ENCODE measurements at places on chromosomes 16 and 17.

- no peak for DNase-seq
These were observed 913 bp upstream of the PRR14 start for GRCh38 chr16:30649725-30650368.

DNA sequence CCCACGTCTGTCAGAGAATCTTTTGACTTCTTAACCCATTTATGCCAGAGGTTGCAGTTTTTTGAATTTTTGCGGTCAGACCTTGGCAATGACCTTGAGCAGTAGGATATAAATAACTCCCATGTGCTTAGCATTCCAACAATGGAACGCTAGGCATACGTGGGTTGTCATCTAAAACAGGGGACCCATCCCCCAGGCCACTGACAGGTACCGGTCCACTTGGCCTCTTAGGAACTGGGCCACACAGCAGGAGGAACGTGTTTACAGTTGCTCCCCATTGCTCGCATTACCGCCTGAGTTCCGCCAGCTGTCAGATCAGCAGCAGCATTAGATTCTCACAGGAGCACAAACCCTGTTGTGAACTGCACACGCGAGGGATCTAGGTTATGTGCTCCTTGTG, 76.8 kb upstream of the LGALS9 start:
- DNase-seq: no peak

DNA sequence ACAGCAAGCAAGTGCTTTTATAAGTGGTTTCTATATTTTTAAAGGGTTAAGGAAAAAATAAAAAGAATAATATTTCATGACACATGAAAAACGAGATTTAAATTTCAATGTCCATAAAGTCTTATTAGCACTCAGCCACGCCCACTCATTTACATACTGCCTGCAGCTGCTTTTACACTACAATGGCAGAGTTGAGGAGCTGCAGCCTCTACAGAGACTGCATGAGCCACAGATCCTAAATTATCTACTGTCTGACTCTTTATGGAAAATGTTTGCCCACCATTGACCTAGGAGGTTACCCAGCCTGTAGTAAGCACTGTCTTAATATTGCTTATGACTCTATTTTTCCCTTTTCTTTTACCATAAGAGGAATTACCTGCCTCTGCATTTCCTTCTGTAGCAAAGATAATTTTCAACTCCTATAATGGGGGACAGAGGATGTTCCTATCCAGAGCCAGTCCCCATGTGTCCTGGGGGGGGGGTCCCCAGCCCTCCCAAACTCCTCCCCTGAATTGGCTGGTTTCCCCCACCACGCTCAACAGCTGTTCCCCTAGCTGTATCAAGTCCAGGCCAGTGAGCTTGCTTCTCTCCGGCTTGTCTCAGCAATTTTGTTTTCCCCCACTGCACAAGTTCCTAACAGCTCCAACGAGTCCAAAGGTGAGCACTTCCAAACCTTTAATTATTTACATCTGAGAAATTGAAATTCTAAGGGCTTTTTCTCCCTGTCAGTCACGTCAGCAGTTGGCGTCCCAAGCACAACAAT, 139.4 kb upstream of the ERCC4 start:
- no peak for DNase-seq

GRCh38 chr17:61757168-61757567, 106.2 kb downstream of the BRIP1 start:
- DNase-seq: no peak

GRCh38 chr16:30927789-30928378, 4.5 kb downstream of the FBXL19 start:
- peak; percentile 36 for DNase-seq

GRCh38 chr17:40517286-40517662, 15.9 kb upstream of the TNS4 start:
- no peak for DNase-seq

GRCh38 chr16:87243478-87243877, 73.7 kb downstream of the C16orf95 start:
- no peak for DNase-seq

DNA sequence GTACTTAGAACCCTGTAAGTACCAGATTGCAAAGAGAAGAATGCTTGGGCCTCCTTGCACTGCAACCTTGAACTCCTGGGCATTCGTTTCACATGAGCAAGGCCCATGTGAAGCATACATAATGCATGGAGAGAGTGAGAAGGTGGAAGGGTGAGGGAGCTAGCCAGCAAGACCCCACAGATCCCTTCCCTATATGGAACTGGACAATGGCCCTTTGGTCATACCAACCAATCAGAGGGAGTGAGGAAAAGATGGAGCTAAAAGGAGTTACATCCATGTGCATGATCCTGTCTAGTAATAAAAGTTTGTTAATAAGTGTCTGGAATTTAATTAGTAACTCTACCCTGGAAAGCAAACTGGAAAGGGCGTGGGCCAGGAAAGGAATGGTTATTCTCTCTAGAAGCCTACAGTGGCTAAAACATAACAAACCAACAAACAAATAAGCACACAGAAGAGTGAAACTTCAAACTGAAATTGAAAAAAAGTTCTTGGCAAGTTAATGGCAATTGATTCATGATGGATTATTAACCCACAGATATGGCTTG, 29.6 kb downstream of the DNAH3 start:
- DNase-seq: no peak

GRCh38 chr17:19928299-19928698, 49.3 kb downstream of the AKAP10 start:
- DNase-seq: no peak

- no peak for DNase-seq
These were observed 23.4 kb downstream of the LMF1 start for GRCh38 chr16:947255-947921.

GRCh38 chr17:81163703-81164370, 1.5 kb upstream of the PVALEF start:
- DNase-seq: no peak

GRCh38 chr16:65071433-65072311, 50.2 kb downstream of the CDH11 start:
- DNase-seq: peak; percentile 4

GRCh38 chr17:32936894-32937500, 9.0 kb downstream of the TMEM98 start:
- DNase-seq: peak; percentile 90

- DNase-seq: no peak
These were observed 262.1 kb upstream of the CA10 start for GRCh38 chr17:52420555-52421078.

DNA sequence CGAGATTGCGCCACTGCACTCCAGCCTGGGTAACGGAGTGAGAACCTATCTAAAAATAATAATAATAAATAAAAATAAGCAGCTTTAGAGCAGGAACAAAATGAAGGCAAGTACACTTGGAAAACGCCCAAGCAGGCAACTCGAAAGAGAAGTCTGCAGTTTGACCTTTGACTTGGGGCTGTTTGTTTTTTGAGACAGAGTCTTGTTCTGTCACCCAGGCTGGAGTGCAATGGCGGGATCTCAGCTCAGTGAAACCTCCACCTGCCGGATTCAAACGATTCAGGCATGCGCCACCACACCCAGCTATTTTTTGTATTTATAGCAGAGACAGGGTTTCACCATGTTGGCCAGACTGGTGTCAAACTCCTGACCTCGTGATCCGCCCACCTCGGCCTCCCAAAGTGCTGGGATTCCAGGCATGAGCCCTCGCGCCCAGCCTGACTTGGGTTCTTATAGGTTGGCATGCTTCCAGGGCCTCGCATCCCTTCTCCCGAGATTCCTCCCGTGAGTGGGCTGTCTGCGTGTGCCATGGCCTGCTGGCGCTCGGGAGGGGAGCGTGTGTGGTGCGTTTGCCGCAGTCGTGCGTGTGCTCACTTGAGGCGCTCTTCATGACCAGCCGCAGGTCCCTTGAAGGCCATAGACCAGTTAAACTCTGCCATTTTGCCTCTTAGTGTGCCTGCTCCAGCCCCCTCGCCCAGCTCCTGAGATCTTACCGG, 18.4 kb upstream of the UBE2I start:
- DNase-seq: peak; percentile 37

DNA sequence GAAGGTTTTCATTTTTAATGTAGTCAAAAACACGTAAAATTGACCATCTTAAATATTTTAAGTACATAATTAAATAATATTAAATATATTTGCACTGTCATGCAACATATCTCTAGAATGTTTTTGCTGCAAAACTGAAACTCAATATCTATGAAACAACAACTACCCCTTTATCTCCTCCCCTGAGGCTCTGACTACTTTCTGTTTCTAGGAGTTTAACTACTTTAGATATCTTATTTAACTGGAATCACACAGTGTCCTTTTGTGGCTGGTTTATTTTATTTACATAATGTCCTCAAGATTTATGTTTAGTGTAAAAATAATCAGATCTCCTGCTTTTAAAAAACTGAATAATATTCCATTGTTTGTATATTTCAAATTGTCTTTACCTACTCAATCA, 2003.9 kb downstream of the TP53TG3F start:
- no peak for DNase-seq

GRCh38 chr16:22360963-22361659, 13.3 kb downstream of the CDR2 start:
- no peak for DNase-seq

GRCh38 chr17:27529230-27529796, 73.1 kb downstream of the KSR1 start:
- peak; percentile 33 for DNase-seq

GRCh38 chr17:9240659-9241370, 219.5 kb downstream of the NTN1 start:
- DNase-seq: peak; percentile 39

DNA sequence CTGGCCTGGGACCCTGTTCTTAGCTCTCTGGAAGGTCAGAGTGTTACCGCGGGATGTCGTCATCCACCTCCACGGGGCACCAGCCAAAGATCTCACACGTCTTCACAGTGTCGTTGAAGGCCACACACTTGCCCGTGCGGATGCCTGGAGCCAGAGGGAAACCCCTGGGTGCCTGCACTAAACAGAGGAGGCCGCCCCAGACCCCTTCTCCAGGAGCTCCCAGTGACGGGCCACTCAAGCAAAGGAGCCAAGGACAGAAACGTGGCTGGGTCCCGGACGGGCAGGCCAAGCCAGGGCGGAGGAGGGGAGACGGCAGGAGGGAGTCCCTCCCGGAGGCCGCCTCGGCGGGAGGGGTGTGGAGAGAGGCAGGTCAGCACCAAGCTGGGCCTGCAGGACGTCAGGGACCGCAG, 11.0 kb upstream of the CAMKK1 start:
- no peak for DNase-seq

- DNase-seq: no peak
These were observed 17.2 kb downstream of the SLC7A6 start for GRCh38 chr16:68281368-68282063.

DNA sequence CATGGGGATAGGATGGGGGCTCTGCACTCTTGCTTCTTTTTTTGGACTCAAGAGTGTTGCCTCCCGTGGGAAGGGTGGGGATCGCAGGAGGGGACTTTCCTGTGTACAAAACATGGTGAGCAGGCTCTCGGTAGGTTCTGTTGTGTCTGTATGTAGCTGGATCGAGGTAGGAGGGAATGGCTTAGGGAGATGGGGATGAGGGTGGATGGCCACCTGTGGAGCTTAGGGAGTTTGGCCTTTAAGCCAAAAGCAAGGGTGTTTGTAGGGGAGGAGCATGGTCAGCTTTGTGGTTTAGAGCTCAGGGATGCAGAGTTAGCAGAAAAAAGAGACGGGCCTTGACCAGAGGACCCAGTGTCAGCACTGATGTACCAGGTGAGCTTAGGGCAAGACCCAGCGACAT, 11.0 kb upstream of the EDC4 start:
- DNase-seq: no peak

DNA sequence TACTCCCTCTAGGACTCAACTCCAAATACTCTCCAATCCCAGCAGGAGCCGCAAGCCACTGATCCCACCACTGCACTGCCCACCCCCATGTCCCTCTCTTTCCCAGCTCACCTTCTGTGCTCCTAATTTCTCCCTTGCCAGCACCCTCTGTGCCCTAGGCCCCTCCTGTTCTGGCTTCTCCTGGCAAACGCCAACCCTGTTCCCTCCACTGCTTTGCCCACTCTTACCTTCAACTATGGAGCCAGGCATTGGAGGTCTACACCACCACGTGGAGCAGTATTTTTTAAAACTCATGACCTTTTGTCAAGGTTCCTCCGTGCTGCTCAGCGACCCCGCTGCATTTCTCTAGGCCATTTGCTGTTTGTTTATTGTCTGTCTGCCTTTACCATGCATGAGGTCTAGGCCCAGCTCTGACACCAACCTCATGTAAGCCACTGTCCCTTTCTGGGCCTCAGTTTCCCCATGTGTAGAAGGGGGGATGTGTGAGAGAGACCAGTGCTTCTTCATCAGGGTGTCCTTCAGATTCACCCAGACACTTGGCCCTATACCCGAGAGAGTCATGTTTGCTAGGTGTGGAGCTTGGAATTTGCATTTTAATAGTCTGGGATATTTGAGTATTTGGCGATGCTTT, 4.6 kb downstream of the CCDC102A start:
- no peak for DNase-seq

GRCh38 chr16:21592191-21592590, 7.2 kb upstream of the METTL9 start:
- no peak for DNase-seq

- DNase-seq: no peak
These were observed 15.5 kb downstream of the MSI2 start for GRCh38 chr17:57271821-57272220.

GRCh38 chr17:9158544-9159452, 137.5 kb downstream of the NTN1 start:
- no peak for DNase-seq

DNA sequence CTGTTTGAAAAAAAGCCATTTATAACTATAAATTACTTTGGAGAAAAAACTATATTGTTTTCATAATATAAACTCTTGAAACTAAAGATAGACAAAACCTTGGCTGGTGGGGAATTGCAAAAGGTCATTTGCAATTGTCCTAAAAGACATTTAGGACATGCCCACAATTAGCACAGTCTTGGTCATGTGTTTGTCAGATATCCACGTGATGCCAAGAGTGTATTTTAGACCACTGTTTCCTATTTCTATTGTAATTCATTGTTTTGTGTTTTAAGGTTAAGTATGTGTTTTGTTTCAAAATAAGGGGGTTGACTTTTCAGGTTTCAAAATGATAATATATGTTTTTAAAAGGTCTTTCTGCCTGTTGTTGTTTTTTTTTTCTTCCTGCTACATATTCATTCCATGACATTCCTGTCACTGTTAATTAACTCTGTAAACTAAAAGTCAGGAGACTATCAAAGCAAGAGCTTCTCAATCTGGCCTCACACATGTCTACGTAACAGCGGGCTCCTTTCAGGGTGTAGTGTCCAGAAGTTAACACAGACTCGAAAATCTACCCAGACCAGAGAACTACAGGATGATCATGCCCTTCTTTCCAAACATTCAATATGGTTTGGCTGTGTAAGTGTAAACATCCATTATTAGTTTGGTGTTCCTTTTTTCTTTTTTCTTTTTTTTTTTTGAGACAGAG, 58.7 kb downstream of the COG7 start:
- DNase-seq: peak; percentile 70

- peak; percentile 32 for DNase-seq
These were observed 13.5 kb upstream of the SMIM5 start for GRCh38 chr17:75619506-75620431.

- no peak for DNase-seq
These were observed 162.3 kb downstream of the ABCA8 start for GRCh38 chr17:68792873-68793272.

GRCh38 chr17:16938496-16939207, 33.3 kb downstream of the TNFRSF13B start:
- no peak for DNase-seq

GRCh38 chr16:57349212-57350031, 9.2 kb upstream of the CCL22 start:
- DNase-seq: no peak

GRCh38 chr17:3890082-3890877, 2.6 kb downstream of the CAMKK1 start:
- DNase-seq: peak; percentile 77

All from endothelial cell of umbilical vein (primary cell).